ENCODE measurements at places on chromosomes 11 and 22.

DNA sequence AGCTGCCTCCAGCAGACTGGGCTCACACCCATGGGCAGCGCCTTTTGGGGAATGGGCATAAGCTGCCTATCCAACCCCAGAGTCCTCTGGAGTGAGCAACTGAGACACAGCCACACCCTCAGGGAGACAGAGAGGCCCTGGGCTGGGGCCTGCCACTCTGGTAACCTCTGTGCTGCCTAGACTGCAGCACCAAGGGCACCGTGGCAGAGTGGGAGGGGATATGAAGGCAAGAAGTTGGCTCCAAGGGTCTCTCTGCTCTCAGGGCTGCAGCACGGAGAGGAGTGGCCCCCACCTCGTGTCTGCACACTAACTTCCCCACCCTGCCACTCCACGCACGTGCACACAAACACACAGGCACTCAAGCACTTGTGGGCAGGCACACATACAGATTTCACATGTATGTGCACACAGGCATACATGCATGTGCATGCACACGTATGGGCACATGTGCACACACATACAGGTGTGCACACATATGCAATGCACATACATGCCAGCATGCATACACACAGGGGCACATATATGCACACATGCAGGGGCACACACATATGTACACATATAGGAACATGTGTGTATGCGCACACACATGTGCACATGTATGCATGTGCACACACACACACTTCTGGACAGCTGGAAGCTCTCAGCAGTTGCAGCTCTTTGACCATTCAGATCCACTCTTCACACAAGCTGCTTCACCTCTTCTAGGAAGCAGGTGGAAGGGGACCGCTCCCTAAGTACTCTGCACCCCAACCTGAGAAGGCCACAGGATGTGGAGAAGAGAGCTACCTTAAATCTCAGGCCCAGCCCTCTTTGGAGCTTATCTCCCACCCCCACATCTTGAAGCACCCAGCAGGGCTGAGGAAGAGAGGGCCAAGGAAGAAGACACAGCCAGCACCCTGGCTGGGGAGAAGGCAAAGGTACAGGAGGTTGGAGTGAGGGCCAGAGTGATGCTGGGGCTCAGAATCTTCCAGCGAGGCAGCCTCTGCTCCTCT is 4.3 kb downstream of the IGSF9B start:
- no peak for DNase-seq

GRCh38 chr11:122261546-122261945 is 145.5 kb upstream of the BLID start:
- DNase-seq = no peak

DNA sequence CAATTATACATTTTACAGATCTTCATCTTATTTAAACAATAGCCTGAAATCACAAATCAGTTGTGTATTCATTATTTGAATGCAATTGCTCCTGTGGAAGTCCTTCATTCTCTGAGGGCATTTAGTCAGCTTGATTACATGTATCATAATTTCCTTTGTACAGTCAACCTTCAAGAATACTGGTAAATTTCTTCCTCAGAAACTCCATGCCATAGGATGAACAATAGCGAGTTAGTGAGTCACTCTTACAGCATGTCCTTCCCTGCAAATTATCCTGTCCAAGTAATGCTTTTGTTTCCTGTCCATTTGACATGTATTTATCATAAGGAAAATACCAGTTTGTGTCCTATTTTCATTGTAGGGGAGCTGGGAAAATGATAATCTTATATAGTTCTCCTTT is 3.8 kb downstream of the OR10S1 start:
- DNase-seq = no peak

DNA sequence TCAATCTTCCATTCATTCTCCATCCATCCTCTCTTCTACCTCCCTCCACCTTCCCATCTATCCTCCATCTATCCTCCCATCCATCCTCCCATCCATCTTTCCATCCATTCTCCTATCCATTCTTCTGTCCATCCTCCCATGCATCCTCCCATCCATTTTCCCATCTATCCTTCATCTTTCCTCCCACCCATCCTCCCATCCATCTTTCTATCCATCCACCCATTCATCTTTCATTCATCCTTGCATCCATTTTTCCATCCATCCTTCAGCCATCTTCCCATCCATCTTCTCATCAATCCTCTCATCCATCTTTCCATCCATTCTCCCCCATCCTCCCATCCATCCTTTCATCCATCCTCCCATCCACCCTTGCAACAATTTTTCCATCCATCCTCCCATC is 27.5 kb downstream of the IGLL1 start:
- DNase-seq = no peak

DNA sequence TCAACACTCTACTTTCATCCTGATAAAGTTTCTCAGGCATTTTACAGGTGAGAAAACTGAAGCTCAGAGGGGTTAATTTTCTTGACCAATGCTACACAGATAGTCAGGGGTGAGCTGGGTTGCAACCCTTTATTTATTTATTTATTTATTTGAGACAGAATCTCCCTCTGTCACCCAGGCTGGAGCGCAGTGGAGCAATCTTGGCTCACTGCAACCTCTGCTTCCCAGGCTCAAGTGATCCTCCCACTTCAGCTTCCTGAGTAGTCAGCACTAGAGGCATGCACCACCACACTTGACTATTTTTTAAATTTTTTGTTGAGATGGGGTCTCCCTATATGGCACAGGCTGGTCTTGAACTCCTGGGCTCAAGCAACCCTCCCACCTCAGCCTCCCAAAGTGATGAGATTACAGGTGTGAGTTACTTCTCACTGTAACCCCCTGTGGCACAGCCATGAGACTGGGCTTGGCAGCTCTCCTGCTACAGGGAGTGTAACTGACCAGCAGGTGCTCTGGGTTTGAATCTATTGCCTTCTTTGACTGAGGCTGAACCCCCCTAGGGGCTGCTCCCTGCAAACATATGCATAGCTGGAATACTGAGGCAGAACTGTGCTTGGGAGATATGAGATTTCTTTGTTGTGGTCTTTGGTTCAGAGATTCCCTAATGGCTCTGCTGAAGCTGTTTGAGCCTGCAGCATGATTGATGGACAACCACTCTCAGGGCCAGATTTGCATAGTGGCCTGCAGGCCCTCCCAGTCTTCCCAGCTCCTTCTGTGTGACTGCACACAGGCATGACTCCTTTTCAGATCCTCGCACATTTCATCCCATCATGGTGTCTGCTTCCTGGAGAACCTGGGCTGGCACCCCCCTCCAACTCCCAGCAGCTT is 6.1 kb downstream of the C11orf96 start:
- DNase-seq = no peak

DNA sequence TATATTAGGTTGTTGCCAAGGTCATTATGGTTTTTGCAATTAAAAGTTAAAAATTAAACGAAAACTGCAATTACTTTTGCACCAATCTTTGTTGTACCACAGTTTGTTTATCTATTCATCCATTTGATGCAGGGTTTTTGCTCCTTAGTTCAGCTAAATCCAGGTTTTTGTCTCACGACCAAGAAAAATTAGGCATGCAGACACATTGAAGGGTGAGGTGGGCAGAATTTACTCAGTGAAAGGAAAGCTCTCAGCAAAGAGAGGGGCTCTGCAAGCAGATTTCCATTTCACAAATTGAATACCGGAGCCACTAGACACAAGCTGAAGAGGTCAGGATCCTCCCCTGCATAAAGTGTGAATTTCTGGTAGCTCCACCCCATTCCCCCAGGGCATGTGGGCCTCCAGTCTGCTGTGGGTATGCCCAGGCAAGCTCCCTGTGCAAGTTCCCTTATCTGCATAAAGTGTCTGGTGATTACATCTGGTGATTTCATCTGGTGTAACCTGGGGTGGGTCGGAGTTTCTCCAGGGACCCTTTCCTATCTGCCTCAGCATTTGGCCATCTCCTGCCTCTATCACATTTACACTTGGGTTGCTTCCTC is 33.3 kb downstream of the APOL6 start:
- DNase-seq = no peak

- DNase-seq = no peak
Observed at GRCh38 chr11:47296045-47296444, 26.1 kb downstream of the MADD start.

- no peak for DNase-seq
Observed at GRCh38 chr11:20000351-20001134, 159.7 kb downstream of the DBX1 start.

- DNase-seq = no peak
Observed at GRCh38 chr22:27788500-27789288, 12.9 kb downstream of the MN1 start.

- peak; percentile 57 for DNase-seq
Observed at GRCh38 chr22:49305214-49305965, 522.3 kb downstream of the BRD1 start.

GRCh38 chr11:47160753-47161133 is 15.9 kb downstream of the ARFGAP2 start:
- no peak for DNase-seq

GRCh38 chr11:47394322-47395222 is 13.8 kb upstream of the SLC39A13 start:
- DNase-seq = peak; percentile 39

- no peak for DNase-seq
Observed at GRCh38 chr11:129658526-129658867, 157.2 kb upstream of the TMEM45B start.
